Heart right ventricle (tissue), 16 donors: ENCODE measurements at places on chromosomes 3 and 15. TPM values are rescaled to one million over a fixed set of nuclear protein-coding genes. Genes with fewer than 3 reads are reported as not detected.

- no peak for DNase-seq
These were observed 1.4 kb downstream of the UACA start for GRCh38 chr15:70761931-70762468.

DNA sequence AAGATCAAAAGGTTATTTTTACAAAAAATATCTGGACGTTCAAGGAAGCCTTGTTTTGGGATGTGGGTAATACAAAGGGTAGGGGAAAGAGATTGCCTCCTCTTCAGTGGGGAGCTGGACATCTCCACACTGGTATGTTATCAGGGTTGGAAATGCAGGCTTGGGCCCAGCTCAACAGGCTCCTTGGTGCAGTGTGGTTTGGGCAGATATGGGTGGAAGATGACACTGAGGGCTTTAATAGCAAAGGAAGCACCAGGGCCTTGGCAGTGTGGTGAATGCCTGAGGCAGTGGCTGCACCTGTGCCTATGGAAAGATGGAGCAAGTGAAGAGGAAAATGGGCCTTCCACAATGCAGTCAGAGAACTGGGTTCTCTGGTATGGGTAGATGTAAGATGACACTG lies 11.2 kb upstream of the MED12L start:
- DNase-seq: no peak

GRCh38 chr3:107578523-107578922 lies 55.8 kb downstream of the BBX start:
- no peak for DNase-seq

- no peak for DNase-seq
These were observed 105.7 kb upstream of the ZPLD1 start for GRCh38 chr3:102329066-102329465.

DNA sequence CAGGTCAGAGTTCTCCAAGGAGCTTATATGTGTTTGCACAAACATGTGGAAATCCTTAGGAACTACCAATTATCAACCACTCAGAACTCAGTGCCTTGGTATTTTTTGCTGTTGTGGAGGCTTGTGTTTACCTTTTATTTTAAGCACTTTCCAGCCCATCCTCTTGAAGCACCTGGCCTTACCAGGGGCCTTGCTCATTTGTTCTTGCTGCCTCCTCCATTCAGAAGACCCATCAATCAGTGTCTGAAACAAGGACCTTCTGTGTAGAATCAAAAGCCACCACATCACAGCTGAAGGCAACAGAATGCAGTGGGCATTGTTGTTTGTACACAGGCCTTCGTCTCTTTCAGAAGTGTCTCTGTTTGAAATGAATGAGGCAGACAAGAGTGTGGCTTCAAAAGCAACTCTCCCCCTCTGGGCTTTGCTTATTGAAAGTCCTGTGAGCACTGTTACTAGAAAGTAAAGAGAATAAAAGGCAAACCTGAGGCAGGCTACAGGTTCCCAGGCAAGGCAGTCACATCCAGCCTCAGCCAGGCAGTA lies 24.5 kb upstream of the LIPC start:
- DNase-seq: no peak

GRCh38 chr3:161673866-161674265 lies 177.3 kb downstream of the OTOL1 start:
- no peak for DNase-seq

DNA sequence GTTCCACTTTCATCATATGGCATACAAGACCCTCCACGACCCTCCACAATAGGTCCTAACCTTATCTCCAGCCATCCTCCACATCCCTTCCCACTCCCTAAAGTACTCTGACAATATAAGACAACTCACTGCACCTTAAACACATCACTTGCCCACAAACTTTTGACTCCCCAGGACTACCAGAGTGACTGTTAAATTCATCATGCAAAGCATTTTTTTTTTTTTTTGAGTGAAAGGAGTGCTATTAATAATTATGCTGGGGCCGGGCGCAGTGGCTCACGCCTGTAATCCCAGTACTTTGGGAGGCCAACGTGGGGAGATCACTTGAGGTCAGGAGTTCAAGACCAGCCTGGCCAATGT lies 55.8 kb downstream of the OSBPL10 start:
- DNase-seq: no peak

DNA sequence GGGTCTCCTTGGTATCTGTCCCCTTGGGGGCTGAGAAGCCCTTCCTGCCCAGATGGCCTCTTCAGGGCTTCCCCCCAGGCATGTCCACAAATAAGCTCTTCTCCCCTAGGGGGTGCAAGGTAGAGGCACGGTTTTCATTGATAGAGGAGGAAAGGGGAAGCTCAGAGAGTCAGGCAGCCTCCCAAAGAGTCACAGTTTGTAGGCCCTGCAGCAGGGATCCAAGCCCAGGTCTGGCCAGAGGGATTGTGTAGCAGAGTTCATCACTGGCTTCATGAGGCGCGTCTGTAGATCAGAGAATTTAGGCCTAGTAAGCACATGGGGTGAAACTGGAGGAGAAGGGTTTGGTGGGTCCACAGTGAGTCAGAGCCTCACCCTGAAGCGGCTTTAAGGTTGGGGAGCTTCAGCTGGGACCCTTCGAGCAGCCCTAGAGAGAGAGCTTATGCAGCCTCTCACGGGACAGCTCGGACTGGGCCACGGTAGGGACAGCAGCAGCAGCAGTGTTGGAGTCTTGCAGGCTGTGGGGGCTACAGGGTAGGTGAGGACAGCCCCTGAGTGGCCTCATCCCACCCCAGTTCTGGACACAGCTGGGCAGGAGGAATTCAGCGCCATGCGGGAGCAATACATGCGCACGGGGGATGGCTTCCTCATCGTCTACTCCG lies 37.5 kb upstream of the ESYT3 start:
- no peak for DNase-seq

The GHSR gene
- not detected for total RNA-seq

The DPPA4 gene
- not detected for total RNA-seq

The KLF15 gene
- 18.1 TPM for total RNA-seq

The PRRT3 gene
- total RNA-seq: 1.5 TPM

The SH2D7 gene
- not detected for total RNA-seq

The PP2D1 gene
- not detected for total RNA-seq

The CAPN7 gene
- 22.8 TPM for total RNA-seq

The PATL2 gene
- 2.1 TPM for total RNA-seq

The GOLGA8Q gene
- 0.49 TPM for total RNA-seq
